ENCODE measurements at places on chromosomes 1 and 21. TPM values are rescaled to one million over a fixed set of nuclear protein-coding genes. Genes with fewer than 3 reads are reported as not detected.

DNA sequence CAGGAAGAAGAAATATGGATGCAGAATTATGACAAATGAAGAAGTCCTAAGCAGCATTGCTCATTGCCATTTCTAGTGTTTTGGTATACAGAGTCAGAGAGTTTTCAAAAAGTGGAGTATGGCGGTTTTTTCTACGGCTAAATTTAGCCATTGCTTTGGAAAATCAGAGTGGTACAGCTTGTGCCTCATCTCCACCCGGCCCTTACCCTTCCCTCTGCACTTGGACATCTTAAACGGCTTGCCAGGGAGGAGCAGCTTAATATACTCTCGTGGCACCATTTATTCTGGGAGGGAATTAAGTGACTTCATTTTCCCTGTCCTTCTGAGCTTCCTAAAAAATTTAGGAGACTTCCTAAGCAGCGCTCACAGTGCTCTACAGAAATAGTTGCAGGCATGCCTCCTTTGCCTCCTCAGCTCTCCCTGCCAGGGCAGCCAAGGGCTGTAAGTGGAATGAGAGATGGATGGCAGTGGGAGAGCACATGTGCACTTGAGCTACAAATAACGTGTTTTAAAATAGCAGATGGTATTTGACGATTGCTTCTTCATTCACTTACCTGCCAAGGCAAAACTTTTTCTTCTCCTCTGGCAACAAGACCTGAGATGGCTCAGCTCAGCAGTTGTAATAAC, 51.5 kb upstream of the VAMP3 start:
- no peak for DNase-seq

DNA sequence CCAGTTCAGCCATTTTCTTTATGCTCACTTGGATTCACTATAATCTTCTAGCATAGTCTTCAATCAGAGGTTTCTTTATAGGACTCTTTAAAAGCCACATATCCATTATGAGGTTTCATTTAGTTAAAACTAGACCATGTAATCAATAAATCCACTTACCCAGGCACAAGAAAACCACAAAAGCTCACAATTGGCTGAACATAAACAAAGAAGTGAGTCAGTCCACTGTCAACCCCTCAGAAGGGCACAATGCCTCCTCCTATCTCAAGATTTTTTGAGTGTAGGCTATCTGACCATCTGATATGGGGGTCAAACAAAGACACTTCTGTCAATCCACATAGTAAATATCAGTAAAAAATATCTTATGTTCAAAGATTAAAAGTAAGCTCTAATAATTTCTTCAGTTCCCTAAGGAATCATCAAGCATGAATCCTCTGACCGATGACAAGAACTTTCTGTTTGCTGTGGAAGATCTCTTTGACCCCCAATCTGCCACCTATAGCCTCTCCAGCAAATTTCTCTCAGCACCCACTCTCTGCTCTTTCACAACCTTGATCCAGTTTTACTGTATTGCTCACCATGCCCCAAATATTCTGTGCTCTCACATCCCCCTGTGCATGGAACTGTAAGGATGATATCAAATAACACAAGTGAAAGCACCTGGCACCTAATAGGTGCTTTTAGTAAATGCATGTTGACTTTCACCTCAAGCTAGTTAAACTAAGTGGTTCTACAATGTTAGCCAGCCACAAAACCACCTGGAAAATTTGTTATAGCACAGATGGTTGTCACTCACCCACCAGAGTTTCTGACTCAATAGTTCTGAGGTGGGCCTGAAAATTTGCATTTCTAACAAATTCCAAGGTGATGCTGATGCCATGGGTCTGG, 16.7 kb downstream of the RAB3B start:
- DNase-seq, result no peak

DNA sequence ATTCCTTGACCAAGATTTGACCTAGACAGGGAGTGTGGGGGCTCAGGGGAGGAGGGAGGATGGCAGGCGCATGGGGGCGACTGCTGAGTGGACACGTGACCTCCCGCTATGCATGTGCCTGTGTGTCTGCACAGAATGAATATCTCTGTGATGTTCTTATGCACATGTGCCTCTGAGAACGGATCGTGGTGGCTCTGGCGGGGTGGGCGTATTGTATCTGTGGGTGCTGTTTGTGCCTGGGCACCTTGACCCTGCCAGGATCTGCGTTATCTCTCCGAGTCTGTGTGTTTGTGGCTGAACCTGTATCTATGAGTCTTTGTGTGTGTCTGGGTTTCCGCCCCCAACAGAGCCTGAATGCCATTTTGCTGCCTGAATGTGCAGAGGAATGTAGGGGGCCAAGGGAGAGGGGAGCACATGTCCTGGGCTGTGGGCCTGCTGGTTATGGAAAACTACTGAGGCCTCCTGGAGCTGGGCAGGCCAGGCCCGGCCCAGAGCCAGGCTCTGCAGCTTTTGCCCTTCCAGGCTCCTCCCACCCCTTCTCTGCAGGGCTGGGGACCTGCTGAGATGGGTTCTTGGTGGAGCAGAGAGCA, 102.5 kb downstream of the EBNA1BP2 start:
- no peak for DNase-seq

- no peak for DNase-seq
Observed at GRCh38 chr1:180053594-180054567, 99.3 kb downstream of the CEP350 start.

DNA sequence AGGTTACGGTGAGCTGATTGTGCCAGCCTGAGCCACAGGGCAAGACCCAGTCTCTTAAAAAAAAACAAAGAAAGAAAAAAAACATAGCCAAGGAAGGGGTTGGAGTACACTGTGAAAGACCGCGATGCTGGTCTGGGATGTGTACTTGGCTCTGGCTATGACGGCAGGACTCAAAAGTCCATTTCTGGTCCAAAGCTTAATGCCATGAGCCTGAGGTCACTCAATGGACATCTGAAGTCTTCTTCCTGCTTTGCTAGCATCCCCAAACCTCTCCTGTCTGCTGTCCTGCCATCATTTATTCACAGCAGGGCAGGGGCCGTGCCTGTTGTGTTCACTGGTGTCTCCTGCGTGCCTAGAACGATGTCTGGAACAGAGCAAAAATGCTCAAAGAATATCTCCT, 1.5 kb upstream of the ARHGEF10L start:
- no peak for DNase-seq

GRCh38 chr1:59978511-59978910, 51.9 kb upstream of the CYP2J2 start:
- DNase-seq, result no peak

DNA sequence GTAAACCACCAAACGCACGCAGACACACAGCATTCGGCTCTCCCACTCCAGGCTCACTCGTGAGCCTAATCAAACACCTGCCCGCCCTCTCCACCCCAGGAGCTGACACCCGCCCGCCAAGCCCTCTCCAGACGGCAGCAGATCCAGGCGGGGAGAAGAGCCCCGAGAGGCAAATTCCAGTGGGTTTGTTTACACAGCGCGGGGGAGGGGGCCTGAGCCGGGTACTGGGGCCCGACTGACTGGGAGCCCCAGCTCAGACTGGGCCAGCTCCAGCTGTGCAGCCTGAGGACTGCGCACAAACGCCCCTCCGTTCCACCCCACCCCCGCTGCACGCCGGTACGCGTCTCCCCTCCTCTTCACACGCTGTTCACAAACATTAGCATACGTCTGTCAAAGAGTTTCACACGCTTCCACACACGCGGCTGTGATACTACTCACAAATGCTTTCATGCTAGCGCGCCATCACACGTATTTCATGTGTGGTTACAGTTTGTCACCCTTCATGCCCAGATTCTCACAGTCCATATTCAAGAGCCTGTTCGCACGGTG, 1.0 kb upstream of the EFNA1 start:
- no peak for DNase-seq

DNA sequence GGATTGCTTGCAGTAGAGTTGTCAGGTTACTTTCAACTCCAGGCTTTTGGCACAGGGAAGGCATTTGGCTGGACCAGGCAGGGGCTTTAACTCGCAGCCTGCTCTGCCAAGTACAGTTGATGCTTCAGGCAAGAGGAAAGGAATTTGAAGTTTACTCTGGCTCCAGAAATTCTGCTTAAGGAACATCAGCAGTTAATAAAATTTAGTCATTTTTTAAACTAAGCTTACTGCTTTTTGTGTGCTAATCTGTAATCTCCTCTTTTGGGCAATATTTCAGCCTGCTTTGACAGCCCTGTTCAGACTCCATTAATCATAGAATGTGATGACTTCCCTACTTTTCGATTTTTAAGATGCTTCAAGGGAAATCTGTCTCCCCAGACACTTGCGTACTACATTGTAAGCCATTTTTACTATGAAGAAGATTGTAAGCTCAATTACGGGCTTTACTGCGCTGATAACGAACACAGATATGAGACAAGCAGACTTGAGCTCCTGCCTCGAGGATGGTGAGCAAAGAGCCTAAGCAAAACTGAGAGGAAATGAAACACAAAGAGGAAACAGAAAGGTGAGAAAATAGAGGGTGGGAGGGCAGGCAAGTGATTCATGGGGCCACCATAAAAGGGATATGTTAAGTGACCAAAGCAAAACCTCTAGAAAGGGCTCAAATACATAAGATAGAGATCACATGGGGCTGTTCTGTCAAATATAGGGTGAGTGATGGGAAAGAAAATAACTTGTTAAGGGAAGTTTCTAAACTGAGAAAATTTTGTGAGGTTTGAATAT, 76.6 kb upstream of the VAV3 start:
- no peak for DNase-seq

DNA sequence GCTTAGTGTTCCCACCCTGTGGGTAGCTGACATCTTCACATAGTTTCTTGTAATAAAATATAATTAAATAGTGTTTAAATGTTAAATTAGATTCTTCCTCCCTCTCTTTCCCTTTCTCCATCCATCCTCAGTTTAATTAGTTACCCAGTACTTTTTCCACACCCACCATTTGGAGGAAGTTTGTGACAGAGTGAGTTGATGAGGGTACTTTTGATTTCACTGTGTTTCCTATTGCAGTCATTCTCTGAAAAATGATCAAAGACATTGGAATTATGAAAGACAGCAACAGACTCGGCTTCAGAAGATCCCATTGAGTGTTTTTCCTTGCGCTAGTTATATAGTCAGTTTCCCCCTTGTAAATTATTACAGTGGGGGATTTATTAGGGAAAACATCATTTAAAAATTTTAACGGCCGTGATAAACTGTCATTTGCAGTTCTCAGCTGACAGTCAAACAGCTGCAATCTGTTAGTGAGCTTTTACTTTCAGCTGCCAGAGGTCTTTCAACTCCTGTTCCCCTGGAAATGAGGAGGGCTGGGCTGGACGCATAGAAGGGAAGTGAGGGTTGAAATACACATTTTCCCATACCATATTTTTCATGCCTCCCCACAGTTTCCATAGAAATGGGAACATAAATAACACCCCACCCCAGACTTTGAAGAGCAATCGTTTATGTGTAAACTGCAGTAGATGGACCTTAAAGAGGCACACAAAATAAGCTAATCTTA, 61.3 kb upstream of the CACYBP start:
- no peak for DNase-seq

DNA sequence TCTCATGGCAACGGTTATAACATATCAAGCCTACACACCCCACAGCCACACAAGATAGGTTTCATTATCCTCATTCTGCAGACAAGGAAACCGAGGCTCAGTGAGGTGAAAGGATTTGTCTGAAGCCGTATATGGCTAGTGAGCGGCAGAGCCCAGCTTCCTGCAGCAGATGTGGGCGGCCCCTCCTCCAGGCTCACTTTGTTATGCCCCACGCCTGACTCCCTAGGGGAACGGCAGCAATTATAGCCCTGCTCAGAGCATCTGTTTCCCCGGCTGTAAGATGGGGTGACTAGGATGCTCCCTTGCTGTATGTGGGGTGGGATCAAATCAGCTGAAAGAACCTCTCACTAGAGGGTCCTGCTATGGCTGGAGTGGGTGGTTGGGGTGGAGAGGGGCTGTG, 22.1 kb downstream of the GRHL3 start:
- no peak for DNase-seq

DNA sequence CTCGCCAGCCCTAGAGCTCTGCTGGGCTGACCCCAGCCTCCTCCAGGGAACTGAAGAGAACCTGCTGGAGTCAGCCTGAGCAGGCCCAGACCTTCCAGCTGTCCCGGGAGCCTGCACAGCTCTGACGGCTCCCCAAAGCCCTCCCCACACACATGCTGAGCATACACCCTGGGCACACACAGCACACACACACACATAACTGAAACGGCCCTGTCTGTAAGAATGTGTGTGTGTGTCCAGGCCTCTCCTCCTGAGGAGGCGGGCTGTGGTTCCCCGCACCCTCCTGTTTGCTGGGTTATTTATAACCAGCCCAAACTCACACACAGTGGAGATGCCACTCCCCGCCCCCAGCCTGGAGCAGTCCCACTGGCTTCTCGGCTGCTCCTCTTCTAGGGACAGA, 20.2 kb downstream of the SDC3 start:
- no peak for DNase-seq

GRCh38 chr1:193589597-193590040, 403.2 kb upstream of the B3GALT2 start:
- DNase-seq, result no peak

DNA sequence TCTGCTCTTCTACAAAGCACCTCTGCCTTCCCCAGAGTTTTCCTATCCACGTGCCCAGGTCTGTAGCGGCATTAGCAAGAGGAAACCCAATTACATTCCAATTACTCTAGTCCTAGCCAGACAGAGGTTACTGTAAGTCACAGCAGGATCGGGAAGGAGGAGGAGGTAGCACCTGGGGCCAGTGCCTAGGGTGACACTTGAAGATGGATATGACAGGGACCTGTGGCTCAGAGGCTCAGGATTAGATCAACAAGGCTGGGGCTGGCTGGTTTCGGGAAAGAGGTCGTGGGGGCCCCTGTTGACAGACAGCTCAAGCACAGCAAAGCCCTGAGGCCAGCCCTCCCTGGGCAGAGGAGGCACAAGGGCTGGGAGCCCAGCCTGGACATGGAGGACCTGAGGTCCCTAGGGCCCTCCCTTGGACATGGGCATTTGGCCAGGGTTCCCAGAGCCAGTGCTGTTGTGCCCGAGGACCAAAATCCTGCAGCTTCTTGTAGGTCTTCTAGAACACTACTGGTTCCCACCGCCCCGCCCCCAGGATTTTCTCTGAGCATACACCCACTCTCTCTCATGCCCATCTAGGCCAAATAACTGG, 3.0 kb upstream of the HCRTR1 start:
- DNase-seq, result no peak

DNA sequence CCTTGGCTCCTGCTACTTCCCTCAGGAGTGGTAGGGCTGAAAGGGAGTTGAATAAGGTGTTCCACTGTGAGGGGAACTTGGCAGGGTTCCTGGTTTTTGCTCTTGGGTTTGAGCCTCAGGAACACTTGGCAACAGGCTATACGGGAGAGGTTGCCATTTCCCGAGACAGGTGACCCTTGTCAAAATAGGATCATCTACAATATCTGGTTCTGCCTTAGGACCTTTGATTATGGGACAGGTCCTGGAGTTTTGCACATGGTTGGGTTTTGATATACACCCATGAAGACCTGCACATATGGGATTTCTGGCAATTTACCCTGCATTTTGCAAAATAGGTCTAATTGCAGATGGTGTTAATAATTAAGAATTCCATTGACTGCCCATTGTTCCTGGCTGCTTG, 31.1 kb downstream of the YY1AP1 start:
- DNase-seq, result no peak

GRCh38 chr1:227793948-227794816, 21.3 kb upstream of the PRSS38 start:
- DNase-seq, result no peak

- DNase-seq, result no peak
Observed at GRCh38 chr1:8465692-8466091, 147.8 kb downstream of the SLC45A1 start.

- no peak for DNase-seq
Observed at GRCh38 chr21:33690874-33691273, 48.6 kb downstream of the ITSN1 start.

The BGLAP gene
- total RNA-seq, result 1.1 TPM

The GNAT2 gene
- not detected for total RNA-seq

The DCDC2B gene
- not detected for total RNA-seq

The LAX1 gene
- total RNA-seq, result 23.9 TPM

The SPRR4 gene
- total RNA-seq, result not detected

The CCSAP gene
- total RNA-seq, result 33.1 TPM

The GRHL3 gene
- not detected for total RNA-seq
